ENCODE measurements at places on chromosomes 5 and 9. TPM values are rescaled to one million over a fixed set of nuclear protein-coding genes. Genes with fewer than 3 reads are reported as not detected.

GLRA1 gene
- polyA plus RNA-seq = not detected

TMEM171 gene
- polyA plus RNA-seq = not detected

C9 gene
- not detected for polyA plus RNA-seq

TAF11L5 gene
- polyA plus RNA-seq = not detected

FOXI1 gene
- not detected for polyA plus RNA-seq

ENTREP1 gene
- polyA plus RNA-seq = not detected

SPATA31E1 gene
- polyA plus RNA-seq = not detected

CCDC152 gene
- polyA plus RNA-seq = 1.2 TPM

CORO2A gene
- polyA plus RNA-seq = 4.2 TPM

FGD3 gene
- polyA plus RNA-seq = 86.1 TPM

RNF145 gene
- polyA plus RNA-seq = 15.6 TPM

CDC20B gene
- not detected for polyA plus RNA-seq

Data from IgD-negative memory B cell (primary cell).